ENCODE measurements at places on chromosomes 7 and 10.

GRCh38 chr7:95971716-95972115 lies 199.4 kb downstream of the DYNC1I1 start:
- DNase-seq: no peak

- no peak for DNase-seq
Observed at GRCh38 chr7:136517971-136518370, 350.5 kb upstream of the CHRM2 start.

GRCh38 chr10:73287441-73287840 lies 35.0 kb upstream of the MRPS16 start:
- DNase-seq: no peak

- no peak for DNase-seq
Observed at GRCh38 chr7:7922684-7923385, 45.8 kb upstream of the GLCCI1 start.

DNA sequence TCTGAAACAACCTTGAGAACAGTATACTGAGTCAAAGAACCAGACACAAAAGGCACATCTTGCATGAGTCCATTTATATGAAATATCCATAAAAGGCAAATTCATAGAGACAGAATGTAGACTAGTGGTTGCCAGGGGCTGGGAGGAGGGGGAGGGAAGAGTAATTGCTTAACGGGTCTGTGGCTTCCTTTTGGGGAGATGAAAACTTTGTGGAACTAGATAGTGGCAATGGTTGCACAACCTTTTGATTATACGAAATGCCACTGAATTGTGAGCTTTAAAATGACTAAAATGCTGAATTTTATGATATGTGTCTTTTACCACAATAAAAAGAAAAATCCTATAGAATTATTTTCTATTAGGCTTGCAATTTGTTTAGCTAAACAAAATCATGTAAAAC lies 16.8 kb downstream of the ADRB1 start:
- no peak for DNase-seq

DNA sequence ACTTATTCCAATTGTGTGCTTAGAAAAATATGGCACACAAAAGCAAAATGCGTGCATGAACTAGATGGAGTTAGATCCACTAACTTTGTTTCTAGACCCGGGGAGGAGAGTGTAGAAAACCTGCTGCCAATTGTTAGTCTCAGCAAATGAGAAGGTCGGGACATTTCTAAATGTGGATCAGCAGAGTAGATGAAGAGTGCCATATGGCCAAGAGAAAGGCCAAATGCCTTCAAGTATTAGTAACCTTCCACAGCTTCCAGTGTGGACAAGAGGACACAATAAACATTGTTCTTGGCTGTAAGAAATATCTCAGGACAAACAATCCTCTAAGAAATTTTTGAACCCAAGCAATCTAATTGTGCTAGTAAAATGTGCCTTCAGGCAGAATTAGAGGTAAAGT lies 690.3 kb downstream of the REEP3 start:
- no peak for DNase-seq

GRCh38 chr10:21260506-21261149 lies 264.9 kb downstream of the SKIDA1 start:
- no peak for DNase-seq
